CD4-positive, alpha-beta T cell treated with Interleukin-21 for 1 hour (primary cell): ENCODE measurements at places on chromosomes 16 and 17.

DNA sequence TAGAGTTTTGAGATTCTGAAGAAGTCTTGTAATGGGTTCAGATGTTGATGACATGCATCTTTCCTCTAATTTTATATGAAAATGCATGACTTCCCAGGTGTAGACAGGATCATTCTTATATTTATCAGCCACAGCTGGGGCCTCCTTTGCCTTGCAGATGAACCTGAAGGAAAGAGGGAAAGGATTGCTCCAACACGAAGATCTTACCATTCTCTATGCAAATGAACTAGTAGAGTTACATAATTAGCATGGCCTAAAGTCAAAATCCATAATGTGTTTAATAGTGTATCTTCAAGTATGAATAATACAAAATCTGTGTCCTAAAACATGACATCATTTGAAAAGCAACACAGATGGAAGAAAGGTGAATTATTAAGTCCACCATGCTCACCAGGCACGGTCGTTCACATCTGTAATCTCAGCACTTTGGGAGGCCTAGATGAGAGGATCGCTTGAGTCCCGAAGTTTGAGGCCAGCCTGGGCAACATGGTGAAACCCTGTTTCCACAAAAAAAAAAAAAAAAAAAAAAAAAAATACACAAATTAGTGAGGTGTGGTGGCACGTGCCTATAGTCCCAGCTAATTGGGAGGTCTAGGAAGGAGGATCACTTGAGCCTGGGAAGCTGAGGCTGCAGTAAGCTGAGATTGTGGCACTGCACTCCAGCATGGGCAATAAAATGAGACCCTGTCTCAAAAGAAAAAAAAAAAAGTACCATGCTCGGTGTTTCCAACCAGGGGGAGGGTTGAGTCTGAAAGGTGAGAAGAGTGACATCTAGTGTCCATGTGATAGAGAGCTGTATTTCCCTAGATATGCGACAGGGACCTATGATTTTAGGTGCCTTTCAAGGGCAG, 6.3 kb downstream of the VWA3A start:
- DNase-seq: peak; percentile 50

DNA sequence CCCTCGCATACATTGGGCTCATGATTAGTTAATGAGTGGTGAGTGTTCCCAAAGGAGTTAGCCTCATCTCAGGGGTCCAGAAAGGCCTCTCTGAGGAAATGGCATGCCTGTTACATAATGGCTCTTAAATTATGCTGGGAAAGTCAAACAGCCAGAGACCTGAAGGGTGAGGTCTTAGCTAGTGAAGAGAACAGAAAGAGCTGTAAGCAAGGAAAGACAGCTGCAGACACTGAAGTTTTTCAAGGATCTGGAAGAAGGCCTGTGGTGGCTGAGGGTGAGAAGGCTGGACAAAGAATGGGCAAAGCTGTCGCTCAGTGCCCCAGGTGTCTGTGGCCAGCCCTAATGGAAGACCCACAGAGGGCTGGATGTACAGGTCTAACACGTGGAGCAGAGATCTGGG, 10.4 kb downstream of the SP2 start:
- DNase-seq: no peak

DNA sequence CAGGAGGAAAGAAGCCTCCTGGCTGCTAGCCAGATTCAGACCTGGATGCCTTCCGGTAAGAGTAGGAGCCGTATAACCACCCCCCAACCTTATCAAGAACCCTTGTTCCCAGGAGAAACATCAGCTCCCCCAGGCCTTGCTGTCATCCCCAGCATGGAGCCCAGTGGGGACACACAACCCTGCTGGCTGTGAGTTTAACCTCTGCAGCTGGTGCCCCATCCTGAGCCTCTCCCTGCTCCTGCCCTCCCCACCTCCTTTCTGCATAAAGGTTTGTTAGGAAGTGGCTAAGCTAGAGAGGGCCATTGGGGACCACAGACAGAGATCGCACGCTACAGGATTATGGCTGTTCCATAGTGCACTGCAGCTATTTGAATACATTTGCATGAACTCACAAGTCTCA, 55.5 kb upstream of the RPL38 start:
- no peak for DNase-seq

DNA sequence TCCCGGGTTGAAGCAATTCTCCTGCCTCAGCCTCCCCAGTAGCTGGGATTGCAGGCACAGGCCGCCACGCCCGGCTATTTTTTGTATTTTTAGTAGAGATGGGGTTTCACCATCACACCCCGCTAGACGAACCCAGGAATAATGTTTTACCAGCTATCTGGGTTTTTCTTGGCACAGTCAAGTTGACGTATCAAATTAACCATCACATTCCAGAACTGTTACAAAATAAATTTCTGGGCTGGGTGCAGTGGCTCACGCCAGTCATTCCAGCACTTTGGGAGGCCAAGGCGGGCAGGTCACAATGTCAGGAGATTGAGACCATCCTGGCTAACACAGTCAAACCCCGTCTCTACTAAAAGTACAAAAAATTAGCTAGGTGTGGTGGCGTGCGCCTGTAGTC, 501.2 kb downstream of the SHISA9 start:
- no peak for DNase-seq

GRCh38 chr16:51881731-51882130, 665.2 kb downstream of the TOX3 start:
- DNase-seq: no peak

DNA sequence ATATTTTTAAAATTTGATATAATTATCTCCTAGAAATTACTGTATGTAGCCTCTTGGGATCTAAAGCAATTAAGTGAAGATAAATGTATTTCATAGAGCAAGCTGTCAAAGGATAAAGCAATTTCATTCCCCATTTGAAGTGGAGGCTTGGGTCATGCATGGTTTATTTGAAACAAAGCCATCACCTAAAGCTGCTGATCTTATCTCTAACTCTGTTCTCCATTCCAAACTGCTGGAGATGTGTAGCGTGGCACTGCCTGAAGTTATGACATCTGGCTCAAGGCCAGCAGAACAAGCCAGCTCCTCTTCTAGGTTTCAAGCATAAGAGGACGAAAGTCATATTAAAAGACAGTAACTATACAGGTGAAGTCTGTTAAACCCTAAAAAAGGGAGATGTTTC, 83.9 kb downstream of the HIC1 start:
- no peak for DNase-seq

DNA sequence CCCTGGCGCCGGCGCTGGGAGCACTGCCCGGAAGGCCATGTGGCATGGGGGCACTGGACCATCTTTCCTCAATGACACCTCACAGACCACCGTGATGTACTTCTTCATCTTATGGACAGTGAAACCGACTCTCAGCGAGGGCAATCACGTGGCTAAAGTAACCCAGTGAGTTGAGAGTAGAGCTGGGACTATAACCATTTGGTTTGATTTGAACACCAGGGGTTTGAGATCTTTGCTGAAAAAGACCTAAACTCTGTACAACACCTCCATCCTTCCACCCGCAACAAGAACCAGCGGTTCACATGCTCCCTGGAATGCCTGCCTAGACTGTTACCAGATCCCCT, 3.3 kb downstream of the ITGA2B start:
- no peak for DNase-seq

DNA sequence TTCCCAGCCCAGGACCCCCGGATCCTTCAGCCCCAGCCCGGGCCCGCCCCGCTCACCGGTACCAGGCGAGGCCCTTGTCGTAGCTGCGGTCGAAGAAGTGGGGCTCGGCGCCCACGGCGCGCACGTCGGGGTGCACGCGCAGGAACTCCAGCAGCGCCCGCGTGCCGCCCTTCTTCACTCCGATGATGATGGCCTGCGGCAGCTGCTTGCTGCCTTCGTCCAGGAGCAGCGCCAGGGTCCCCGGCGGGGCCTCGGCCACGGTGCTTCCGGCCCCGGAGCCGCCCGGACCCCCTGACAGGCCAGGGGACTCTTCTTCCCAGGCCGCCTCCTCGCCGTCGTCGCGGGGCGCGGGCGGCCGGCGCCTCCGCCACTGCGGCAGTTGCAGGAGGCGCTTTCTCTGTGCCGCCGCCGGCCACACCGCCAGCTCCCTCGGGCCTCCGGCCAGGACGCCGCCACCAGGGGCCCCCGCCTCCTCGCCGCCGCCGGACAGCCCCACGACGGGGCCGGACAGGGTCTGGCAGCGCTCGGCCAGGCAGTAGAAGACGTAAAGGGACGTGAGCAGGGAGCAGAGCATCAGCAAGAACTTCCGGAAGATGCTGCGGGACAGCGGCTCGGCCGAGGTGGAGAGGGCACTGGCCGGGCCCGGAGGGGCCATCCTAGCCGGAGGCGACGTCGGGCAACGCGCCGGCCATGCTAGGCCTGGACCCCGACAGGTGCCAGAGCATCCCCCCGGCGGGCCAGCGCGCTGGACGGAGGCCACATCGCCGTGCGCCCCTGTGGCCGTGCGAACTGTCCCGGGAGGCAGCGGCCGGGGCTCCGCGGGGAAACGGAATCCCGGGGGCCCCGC, 1.0 kb downstream of the HS3ST3A1 start:
- no peak for DNase-seq

GRCh38 chr16:88343271-88343791, 39.4 kb upstream of the ZNF469 start:
- DNase-seq: no peak
